ENCODE measurements at places on chromosomes 7 and 10. TPM values are rescaled to one million over a fixed set of nuclear protein-coding genes. Genes with fewer than 3 reads are reported as not detected.
A peak's percentile ranks its signal among the peaks of the same experiment; 100 is the strongest.

DNA sequence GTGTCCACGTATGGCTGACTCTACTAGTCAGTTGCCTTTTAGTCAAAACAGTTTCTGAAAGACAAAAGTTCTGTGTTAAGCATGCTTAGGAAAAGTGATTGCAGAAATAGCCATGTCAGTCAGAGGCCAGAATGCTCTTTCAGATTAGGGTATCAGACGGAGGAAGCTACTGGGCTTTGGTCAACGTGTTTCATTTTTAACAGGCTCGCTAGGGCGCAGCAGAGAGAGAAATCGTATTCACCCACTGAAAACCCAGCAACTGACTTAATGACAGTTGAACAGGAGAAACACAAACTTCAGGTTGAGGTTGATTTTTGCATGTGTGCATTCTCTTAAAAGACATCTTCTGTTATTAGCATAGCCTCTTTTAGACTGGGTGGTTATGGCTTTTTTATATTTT is 322.6 kb upstream of the KIAA1217 start:
- H3K4me3 ChIP-seq = no peak overlapping the region
- no peaks in the 10 kb centered on the region for H3K36me3 ChIP-seq
- peak; percentile 11 for DNase-seq
- no peaks in the 10 kb centered on the region for H3K4me1 ChIP-seq

DNA sequence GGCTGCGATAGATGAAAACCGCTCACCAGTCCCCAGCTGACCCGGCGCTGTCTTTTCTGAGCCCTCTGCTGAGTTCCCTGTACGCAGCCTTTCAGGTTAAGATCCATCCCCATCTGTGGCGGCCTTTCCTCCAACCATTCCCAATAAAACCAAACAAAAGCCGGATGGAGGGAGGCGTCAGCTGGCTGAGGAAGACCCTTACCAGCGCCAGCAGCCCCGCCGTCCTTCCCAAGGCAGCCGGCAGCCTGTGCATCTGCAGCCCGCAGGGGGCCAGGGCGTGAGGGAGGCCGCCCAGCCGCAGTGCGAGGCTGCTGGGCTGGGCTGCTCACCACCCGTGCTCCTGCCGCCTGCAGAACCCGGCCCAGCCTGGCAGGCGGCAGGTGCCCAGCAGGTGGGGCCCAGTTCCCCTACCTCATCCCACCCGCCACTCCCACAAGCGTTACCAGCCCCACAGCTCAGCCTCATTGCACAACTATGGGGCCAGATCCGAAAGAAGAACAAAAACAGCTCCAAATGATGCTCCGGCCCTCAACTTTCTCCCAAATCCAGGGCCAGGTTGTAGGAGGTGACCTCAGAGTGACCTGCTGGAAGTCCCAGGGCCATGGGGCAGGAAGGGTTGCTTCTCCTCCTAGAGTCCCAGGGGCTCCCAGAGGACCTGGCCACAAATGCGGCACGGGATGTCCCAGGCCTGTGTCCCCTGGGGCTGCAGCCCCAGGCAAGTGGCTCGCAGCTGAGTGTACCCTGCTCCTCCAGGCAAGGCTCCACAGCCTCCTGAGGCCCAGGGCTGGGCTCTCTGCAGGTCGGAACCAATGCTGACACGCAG is 23.8 kb downstream of the PAPOLB start:
- no peak overlapping the region for H3K4me3 ChIP-seq
- peaks cover 51% of the 10 kb centered on the region for H3K4me1 ChIP-seq
- H3K27ac ChIP-seq = no peak overlapping the region
- no peaks in the 10 kb centered on the region for H3K36me3 ChIP-seq
- H3K27me3 ChIP-seq = no peaks in the 10 kb centered on the region

GRCh38 chr7:70432567-70433001 is 699.4 kb upstream of the GALNT17 start:
- DNase-seq = no peak
- no peak overlapping the region for H3K27ac ChIP-seq
- no peaks in the 10 kb centered on the region for H3K27me3 ChIP-seq
- no peaks in the 10 kb centered on the region for H3K36me3 ChIP-seq

DNA sequence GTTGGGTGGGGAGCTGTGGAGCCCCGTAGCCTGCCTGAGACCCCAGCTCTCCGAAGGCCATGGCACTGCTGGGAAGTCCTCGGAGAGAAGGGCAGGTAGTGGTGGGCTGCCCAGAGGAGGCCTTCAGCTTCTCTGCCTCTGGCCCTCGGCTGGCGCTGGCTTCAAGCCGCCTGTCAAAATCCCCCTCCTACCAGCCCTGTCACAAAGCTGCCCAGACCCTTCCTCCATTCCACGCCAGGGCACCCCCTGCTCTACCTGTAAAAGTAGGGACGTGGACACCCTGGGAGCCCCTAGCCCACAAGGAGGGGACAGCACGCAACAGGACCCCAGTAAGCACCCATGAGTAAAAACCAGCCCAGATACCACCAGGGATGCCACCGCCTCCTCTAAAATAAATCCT is 31.6 kb downstream of the MAD1L1 start:
- no peak overlapping the region for H3K4me3 ChIP-seq
- H3K27me3 ChIP-seq = no peaks in the 10 kb centered on the region
- H3K27ac ChIP-seq = no peak overlapping the region
- DNase-seq = no peak
- H3K36me3 ChIP-seq = peaks cover 3% of the 10 kb centered on the region

DNA sequence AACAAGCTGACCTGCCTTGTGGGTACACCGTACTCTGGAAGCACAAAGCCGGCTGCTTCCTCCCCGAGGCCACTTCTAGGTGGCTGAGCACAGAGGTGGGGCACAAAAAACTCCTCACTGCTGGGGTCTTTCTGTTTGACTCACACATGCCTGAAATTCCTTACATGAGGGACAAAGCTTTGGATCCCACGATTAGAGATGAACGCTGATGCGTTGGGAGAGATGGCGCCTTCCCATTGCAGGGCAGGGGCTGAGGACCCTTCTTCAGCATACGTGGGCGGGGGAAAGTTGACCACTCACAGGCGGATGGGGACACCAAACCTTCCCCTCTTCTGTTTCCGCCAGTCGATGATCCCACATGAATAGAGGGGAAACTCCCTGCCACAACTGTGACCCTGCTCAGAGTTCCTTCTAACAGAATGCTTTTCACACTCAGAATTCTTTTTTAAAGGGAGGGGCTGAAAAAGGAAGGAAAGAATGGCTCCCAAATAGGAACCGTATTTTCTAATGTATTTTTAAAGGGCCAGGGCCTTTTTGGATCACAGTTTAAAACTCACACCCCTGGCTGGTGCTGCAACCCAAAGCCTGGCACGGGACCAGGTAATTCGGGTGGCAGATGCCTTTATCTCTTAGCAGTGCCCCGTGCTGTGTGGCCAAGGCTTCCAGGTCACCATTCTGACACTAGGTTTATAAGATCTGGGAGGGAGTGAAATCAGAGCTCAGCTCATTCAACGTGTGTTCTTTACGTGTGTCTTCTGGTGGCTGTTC is 134.0 kb downstream of the PRKAG2 start:
- H3K27me3 ChIP-seq = no peaks in the 10 kb centered on the region
- no peak overlapping the region for H3K27ac ChIP-seq
- no peaks in the 10 kb centered on the region for H3K36me3 ChIP-seq
- H3K4me3 ChIP-seq = no peak overlapping the region

GRCh38 chr7:159311172-159311494 is 166.5 kb upstream of the VIPR2 start:
- no peaks in the 10 kb centered on the region for H3K4me1 ChIP-seq
- no peak overlapping the region for H3K27ac ChIP-seq
- H3K27me3 ChIP-seq = no peaks in the 10 kb centered on the region
- H3K36me3 ChIP-seq = no peaks in the 10 kb centered on the region
- DNase-seq = no peak

DNA sequence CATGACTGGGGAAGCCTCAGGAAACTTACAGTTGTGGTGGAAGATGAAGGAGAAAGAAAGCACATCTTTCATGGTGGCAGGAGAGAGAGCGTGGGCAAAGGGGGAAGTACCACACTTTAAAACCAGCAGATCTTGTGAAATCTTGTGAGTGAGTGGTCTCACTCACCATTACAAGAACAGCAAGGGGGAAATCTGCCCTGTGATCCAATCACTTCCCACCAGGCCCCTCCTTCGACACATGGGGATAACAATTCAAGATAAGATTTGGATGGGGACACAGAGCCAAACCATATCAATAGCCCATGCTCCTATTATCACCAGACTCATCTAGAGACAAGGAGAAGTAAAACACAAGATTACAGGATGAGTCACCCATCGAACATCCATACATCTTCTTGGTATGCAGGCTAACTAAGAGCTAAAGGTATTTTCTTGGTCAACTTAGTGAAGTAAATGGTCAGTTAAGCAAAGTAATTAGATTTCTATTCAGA is 55.3 kb upstream of the YAE1 start:
- no peak for DNase-seq
- no peaks in the 10 kb centered on the region for H3K4me1 ChIP-seq
- no peaks in the 10 kb centered on the region for H3K36me3 ChIP-seq
- H3K27ac ChIP-seq = no peak overlapping the region

DNA sequence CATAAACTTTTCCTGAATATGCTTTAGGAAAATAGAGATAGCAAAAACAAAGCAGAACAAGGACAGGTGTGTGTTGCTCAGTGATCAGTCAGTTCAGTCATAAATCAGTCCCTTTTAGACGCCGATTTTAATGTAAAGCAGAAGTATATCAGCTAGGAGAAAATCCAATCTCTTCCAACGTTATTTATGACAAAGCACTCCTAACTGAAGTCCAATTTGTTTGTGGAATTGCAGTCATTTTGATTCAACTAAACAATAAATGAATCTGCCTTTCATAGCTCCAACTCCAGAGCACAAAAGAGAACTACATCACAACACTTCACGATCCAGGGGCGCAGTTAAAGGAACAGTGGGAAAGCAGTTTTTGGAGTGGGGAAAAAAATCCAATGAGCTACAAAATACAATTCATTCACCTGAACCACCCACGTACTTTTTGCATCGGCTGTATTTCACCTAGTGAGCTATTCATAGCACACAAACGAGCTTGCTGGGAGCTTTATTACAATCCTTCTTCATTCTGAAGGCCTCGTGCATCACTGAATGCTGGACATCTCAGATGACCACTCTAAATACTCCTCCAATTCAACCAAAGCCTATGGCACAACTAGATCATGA is 151.3 kb downstream of the LRRN3 start:
- H3K4me1 ChIP-seq = no peaks in the 10 kb centered on the region
- H3K4me3 ChIP-seq = no peak overlapping the region
- H3K27ac ChIP-seq = no peak overlapping the region
- no peaks in the 10 kb centered on the region for H3K36me3 ChIP-seq

DNA sequence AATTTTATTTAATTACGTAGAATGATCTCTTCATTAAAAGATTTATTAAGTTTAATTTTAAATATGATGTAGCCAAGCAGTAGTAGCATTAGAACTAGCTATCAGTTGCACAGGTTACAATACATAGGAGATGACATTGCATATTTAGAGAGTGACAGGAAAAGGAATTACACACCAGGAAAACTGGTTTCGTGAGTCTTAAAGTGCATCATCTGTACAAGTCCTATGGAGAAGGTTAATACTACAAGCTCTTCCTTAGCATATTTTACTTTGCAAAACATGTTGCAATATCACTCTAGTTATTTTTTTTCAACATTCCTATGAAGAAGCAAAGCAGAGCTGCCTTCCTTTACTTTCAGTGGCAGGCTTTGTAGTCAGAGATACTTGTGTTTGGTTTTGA is 20.2 kb upstream of the SEM1 start:
- H3K4me1 ChIP-seq = no peaks in the 10 kb centered on the region
- no peaks in the 10 kb centered on the region for H3K27me3 ChIP-seq
- no peak overlapping the region for H3K27ac ChIP-seq

DNA sequence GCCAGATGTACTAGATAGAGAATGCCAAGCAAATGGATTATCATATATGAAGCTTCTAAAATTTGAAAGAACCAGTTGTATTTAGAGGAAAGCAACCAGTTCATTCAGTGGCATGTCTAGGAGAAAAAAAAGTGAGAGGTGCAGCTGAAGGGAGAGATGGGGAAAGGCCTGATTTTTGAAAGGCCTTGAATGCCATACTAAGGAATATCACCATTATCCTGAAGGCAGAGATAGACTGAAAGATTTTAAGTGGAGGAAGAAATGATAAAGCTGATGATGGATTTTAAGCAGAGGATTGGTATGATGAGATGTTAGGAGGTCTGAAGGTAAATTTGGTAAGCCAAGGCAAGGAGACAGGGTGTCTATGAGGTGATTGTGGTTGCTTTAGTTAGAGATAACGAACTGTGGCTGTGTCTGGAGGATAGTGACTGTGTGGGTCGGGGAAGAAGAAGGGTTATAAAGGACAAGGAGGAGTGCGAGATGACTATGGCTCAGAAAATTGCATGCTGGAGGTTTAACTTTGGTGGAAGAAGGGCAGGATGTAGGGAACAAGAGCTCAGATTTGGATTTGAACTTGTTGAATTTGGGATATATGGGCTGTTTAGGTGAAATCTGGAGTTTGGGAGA is 330.8 kb downstream of the EXOC4 start:
- H3K4me3 ChIP-seq = no peak overlapping the region
- H3K36me3 ChIP-seq = no peaks in the 10 kb centered on the region
- H3K27me3 ChIP-seq = no peaks in the 10 kb centered on the region
- H3K4me1 ChIP-seq = no peaks in the 10 kb centered on the region

GRCh38 chr7:137480401-137480800 is 136.9 kb upstream of the PTN start:
- no peak overlapping the region for H3K27ac ChIP-seq
- DNase-seq = no peak
- no peaks in the 10 kb centered on the region for H3K36me3 ChIP-seq
- no peaks in the 10 kb centered on the region for H3K27me3 ChIP-seq
- no peak overlapping the region for H3K4me3 ChIP-seq

DNA sequence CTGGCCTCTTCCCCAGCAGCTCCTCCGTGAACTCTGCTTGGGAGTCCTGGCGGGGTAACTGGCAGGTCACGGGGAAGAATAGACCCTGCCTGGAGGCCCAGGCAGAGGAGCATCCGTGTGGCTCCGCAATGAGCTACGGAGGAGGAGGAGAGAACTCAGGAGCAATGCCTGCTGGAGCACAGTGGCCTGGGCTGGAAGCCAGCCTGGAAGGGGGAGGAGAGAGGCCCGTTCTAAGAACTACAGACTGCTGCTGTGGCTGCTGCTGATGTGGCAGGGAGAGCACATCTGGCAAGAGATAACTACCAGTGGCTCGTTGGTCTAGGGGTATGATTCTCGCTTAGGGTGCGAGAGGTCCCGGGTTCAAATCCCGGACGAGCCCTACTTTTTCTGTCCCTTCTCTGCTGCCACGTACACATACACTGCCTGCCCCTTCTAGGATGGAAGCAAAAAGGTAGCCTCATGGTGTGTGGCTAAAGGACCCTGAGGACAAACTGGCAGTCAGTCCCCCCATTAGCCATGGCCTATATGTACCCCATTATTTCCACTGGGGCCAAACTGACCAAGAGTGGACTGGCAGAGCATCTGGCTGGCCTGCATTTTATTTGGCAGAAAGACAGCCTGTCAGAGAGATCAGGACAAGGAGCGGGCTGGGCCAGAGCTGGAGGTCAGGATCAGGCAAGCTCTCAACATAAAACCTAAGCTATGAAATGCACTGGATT is 7.7 kb upstream of the OPN1SW start:
- H3K4me1 ChIP-seq = peaks cover 2% of the 10 kb centered on the region
- H3K27ac ChIP-seq = no peak overlapping the region
- H3K4me3 ChIP-seq = no peak overlapping the region

GRCh38 chr10:129754211-129755050 is 209.6 kb downstream of the EBF3 start:
- DNase-seq = no peak
- no peaks in the 10 kb centered on the region for H3K4me1 ChIP-seq
- no peaks in the 10 kb centered on the region for H3K27me3 ChIP-seq

Gene ICA1
- total RNA-seq = 54.6 TPM

Gene SLC13A4
- 1.3 TPM for total RNA-seq

Gene PHYH
- 28.9 TPM for total RNA-seq

Gene RASA4B
- total RNA-seq = 11.4 TPM

Gene PNLIPRP1
- total RNA-seq = 1.4 TPM

Gene SYNPO2L
- total RNA-seq = 0.21 TPM

Gene TRIM73
- 4.9 TPM for total RNA-seq

Gene EGR2
- total RNA-seq = 7.8 TPM
